Tibial artery (tissue), 4 donors: ENCODE measurements at places on chromosomes 2 and 18.

DNA sequence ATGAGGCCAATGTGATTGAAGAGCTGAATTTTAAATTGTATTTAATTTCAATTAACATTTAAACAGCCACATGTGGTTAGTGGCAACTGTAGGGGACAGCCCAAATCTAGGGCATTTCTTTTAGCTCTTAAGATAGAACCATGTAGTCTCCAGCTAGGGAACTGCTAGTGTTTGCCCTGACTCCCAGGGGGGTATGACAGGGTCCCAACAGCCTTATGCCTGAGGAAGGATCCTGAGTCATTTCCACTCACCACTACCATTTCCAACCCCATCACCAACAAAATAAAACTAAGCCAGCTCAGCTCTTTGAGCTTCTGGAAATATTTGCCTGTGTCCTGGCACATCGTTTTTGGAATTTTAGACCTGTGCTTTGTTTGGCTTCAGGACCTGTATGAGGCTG, 13.7 kb upstream of the GMCL1 start:
- no peak for DNase-seq

DNA sequence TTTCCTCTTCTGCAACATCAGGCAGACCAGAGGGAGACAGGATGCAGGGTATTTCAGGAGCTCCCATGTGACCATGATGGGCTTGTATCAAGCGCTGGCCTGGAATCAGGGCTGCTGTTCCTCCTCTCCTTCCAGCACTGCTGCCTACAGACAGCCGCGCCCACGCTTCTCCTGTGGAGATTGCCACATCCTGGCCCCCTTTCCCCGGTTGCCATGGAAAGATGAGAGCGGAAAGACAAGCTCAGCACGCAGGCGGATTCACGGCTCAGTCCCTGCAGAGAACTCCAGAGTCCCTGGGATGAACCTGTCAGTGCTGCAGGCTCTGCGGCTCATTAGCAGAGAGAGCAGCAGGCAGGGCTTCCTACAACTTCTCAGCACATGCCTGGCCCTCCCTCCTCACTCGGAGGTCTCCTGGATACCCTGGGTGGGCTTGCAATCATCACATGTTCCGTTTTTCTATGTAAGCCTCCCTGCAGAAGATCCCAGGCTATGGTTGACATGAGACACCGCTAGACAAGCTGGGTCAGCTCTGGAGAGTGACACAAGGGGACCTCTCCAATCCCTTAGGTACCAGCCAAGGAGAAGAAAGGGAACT, 497.8 kb upstream of the MYT1L start:
- DNase-seq = no peak

GRCh38 chr2:53242090-53242489, 525.5 kb upstream of the CHAC2 start:
- no peak for DNase-seq

DNA sequence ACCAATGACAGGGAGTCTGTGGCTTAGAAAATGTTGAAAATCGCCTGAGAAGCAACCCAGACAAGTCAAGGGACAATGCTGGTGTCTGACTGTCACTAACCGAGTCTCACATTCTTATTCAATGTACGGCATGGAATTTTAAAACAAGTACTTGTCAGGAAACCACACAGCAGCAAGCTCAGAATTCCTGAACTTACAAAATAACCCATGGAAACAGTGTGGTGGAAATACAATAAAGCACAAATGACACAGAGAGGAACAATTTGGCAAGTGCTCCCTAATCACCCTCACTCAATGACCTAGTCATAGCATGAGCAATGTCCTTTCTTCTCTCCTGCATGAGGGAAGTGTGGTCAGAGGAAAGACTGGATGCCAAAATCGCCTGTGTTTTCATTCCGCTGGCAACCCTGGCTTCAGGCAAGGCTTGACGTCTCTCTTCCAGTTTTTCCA, 154.0 kb downstream of the SATB2 start:
- DNase-seq = peak; percentile 64

DNA sequence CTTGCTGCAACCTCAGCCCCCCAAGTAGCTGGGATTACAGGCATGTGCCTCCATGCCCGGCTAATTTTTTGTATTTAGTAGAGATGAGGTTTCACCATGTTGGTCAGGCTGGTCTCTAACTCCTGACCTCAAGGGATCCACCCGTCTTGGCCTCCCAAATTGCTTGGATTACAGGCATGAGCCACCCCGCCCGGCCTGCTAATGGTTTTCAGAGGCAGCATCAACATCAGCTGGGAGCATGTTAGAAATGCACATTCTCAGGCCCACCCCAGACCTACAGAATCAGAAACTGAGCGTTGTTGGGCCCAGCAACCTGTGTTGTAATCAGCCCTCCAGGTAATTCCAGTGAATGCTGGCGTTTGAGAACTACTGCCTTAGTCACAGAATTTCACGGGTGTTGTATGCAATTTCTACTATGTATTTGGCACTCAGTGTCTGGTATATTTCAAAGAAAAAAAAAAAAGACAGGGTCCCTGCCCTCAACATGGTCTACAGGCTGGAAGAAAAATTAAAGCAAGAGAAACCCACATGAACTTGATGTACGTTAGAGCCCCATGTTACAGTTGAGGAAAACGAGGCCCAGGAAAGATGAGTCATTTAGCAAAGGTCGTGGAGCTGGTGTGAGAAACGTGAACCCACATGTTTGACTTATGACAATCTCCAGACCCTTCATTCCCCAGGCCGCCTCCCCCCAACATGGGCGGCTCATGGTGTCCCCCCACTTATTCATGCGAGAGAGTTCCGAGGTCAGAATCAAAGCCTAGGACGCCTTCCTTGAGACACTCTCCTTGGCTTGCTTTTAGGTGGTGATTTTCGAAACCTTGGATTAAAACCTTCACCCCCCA, 35.3 kb downstream of the SH3BP4 start:
- DNase-seq = no peak

DNA sequence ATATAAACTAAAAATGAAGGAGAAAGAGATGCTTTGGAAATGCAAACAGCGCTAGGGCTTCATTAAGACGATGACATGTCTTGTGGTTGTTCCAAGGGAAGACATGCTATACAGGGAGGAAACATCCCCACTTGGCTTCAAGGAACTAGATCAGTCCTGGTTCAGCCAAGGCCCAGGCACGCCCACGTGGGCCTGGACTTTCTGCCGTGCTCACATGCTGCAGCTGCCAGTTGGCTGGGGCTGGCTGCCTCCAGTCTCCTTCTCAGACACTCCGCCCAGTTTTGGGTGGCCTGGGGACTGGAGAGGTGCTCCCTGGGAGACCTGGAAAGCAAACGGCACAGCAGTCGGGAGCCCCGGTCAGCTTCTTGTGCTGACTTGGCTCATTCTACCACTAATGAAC, 109.6 kb downstream of the GLI2 start:
- peak; percentile 83 for DNase-seq

- no peak for DNase-seq
These were observed 125.8 kb upstream of the GLI2 start for GRCh38 chr2:120609826-120610395.

- DNase-seq = no peak
These were observed 517.0 kb downstream of the PTPRM start for GRCh38 chr18:8084160-8084559.

GRCh38 chr2:149410701-149411484, 80.5 kb downstream of the LYPD6 start:
- no peak for DNase-seq

- no peak for DNase-seq
These were observed 7.5 kb upstream of the MTA3 start for GRCh38 chr2:42560899-42561298.

DNA sequence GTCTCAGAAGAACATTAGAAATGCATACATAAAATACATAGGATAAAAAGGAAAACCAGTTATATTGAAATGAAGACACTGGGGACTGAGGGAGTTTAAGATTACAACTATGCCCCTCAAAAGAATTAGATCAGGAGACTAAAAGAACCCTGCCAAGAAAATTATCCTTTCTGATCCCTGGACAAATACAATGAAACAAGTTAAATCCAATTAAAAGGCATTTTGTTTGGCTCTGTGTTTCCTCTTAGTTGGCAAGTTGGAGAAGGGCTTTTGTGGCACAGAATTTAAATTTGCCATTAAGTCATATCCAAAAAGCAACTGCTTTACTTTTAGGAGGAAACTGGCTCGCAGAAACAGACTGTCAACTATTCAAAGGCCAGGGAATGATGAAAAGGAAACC, 99.1 kb upstream of the CD302 start:
- DNase-seq = no peak

DNA sequence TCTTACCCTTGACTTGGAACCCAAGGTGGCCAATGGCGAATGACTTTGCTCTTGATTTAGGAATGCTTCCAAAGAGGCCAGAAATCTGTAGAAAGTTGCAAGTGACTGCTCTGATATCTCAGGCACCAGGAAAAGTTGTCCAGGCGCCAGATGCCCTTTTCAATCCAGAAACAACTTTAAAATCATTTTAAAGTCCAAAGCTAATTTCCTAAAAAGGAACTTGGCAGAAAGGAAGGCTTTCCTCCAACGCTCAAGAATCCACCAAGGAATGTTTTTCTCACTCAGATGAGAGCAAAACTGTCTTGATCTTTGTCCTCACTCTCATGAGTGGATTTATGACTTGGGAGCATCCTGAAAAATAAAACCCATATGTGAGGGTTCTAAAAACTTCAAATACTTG, 5.3 kb downstream of the NGEF start:
- DNase-seq = peak; percentile 56

GRCh38 chr2:105113616-105114291, 75.9 kb downstream of the MRPS9 start:
- DNase-seq = no peak
